ENCODE measurements at places on chromosomes 7 and 10.

GRCh38 chr7:31082447-31082846 lies 30.3 kb downstream of the ADCYAP1R1 start:
- DNase-seq = peak; percentile 23

DNA sequence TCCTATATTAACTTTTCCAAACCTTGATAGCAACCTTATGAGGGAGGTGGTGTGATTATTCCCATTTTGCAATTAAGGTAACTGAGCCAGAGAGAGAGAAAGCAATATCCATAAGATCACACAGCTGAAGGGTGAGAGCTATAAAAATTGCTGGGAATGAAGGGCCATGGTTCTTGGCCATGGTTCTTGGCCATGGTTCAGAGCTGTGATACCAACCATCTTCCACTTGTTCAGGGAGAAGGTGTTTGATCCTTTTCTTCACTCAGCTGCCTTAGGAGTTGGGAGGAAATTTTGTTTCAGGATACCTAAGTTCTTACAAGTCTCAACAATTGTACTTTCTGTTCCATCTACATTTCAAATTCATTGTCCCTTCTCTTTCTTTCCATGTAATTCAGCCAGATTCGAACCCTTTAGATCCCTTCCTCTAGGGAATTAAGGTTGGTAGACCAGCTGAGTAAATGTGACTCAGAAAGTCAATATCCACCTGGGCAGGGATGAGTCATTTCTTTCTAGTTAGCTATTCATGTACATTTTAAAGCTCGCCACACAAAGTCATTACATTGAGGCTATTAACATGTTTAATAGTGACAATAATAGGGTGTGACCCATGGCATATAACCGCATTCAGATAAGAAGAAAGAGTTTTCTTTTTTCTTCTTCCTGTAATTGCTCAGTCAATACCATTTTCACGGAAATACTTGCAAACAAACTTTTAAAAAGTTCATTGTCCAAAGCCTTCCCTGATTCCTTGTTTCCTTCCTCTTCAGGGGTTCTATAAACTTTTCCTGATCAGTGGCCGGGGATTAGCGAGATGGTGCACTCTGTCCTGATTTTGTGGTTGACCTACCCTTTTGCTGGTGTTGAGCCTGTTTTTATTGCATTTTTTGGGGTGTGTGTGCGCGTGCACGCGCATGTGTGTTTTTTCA lies 143.4 kb downstream of the TCF7L2 start:
- peak; percentile 78 for DNase-seq

- no peak for DNase-seq
Measured at GRCh38 chr10:1923586-1923985, 186.3 kb upstream of the ADARB2 start.

DNA sequence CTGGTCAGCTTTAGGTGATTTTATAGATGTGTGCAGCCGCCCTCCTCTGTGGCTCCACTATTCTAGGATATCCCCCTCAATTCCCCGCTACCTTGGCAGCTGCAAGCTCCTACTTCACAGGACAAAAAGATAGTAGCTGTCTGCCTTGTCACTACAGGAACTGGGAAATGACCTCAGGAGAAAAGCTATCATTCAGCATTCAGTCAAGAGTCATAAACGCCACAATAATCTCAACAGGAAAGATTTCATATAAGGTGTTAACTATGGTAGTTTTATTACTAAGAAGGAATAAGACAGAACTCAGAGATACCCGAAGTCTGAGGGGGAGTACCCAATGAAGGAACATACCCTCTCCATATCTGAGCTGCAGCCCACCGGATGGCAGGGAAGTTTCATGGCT lies 63.9 kb downstream of the CRPPA start:
- DNase-seq = no peak

DNA sequence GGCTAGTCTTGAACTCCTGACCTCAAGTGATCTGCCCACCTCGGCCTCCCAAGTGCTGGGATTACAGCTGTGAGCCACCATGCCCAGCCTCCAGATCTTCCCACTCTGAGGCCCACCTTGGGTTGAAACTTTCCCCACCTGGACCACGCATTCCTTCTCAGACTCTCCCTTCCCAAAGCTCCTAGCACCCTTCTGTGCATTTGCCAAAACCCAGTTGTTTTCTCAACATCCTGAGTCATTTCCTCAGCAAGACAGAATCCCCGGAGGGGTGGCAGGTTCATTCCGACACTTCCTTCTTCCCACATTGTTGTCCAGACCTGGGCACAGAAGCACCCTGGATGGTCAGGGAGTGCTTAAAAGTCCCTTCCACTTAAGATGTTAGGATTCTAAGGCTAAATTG lies 28.9 kb downstream of the BAG3 start:
- peak; percentile 88 for DNase-seq

DNA sequence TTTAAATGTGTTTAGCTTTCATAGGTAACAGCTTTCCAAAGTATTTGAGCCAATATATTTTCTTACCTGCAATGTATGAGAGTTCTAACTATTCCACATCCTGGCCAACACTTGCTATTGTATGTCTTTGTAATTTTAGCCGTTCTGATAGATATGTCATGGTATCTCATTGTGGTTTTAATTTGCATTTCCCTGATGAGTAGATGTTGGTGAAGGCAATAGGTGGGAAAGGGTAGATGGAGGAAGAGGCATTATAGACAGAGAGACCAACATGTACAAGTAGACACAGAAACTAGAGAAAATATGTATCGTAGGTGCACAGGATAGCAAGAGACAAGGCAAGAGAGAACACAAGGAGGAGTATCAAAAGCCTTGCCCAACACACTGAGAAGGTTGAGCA lies 54.8 kb upstream of the CCDC71L start:
- no peak for DNase-seq

- no peak for DNase-seq
Measured at GRCh38 chr10:93461109-93461806, 20.9 kb downstream of the MYOF start.

GRCh38 chr7:77501192-77501515 lies 35.9 kb upstream of the PTPN12 start:
- peak; percentile 4 for DNase-seq

DNA sequence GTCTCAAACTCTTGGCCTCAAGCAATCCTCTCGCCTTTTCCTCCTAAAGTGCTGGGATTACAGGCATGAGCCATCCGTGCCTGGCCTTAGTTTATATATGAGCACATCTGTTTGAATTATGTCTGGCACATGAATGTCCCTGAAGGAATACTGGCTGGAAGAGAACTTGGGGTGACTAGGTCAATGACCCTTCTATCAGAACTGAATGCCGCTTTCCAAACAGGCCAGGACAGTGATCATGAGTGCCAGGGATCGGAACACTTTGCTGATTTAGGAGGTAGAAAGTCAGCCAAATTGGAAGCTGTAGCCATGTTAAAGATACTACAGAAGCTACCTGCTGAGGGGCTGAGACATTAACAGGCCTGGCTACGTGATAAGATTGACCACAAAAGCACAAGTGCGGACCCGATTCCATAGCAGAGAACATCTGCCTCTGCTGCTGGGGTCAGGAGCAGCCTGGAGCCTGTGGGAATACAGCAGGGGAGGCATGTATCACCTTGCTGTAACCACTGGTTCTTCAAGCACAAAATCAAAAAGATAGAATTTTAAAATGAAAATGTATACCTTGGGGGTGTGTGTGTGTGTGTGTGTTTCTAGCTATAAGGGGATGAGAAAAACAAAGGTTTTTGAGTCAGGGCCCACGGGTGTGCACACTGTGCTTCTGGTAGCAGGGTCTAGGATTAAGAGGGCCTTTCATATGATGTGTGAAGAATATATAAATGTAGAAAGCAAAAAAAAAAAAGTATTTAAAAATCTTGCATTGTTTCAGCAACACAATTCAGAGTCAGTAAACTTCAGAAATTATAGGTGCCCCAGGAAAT lies 293.7 kb downstream of the BBS9 start:
- DNase-seq = no peak

DNA sequence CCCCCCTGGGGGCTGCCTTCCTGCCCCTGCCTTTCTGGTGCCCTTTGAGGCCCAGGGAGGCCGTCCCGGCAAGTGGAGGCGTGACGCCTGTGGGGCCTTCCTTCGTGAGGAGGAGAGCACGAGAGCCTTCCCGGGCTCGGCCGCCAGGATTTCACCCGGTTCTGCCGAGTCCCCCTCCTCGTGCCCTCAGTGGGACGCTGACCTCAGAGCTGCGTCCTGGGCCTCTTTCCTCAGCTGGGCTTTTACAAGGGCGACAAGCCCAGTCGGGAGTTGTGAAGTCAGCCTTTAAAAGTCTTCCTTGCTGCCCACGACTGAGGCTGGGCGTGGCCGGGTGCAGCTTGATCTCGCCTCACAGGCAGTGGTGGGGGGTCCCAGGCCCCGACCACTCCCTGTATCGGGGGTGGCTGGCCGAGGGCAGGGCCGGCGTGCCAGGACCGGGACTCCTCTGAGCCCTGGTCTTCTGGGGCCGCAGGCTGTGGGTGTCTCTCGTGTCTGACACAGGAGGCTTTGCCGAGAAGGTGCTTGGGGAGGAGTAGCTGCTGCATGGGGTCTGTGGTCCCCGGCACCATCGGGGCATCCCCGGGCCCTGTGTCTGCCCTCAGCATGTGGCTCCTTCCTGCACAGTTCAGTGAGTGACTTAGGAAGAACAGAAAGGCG lies 41.8 kb downstream of the FAM20C start:
- no peak for DNase-seq

- no peak for DNase-seq
Measured at GRCh38 chr7:98784216-98784785, 85.5 kb downstream of the TMEM130 start.

DNA sequence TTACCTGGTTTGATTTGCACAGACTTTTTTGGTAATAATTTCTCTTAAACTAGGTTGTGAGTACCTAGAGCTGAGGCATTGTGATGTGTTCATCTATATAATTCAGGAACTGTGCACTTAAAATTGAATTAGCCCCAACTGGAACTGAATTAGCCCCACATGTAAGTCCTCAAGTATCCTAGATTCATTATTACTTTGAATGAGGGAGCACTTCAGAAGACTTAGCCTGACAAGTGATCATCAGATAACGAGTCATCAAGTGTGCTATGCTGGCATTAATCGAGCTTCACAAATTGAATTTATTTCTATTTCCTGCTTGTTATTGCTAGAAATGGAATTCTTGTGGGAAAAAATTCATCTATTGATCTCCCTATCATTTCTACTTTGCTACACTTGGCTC lies 323.4 kb upstream of the SEMA3D start:
- DNase-seq = no peak

GRCh38 chr10:26486990-26487850 lies 49.1 kb downstream of the APBB1IP start:
- no peak for DNase-seq

GRCh38 chr7:155702616-155703015 lies 58.2 kb downstream of the RBM33 start:
- DNase-seq = peak; percentile 37

DNA sequence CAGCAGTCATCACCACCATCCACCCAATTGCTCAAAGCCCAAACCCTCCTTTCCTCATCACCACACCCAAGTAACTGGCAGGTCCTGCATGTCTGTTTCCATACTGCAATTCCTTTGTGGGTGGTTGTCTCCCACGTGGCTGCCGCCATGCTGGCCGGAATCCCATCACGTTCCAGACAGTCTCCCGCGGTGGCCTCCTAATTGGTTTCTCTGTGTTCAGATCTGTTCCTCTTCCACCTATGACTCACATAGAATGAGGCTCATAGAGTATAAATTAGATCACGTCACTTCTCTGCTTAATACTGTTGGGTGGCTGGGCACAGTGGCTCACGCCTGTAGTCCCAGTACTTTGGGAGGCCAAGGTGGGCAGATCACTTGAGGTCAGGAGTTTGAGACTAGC lies 813.0 kb downstream of the TYW1 start:
- DNase-seq = no peak

GRCh38 chr7:10696064-10696463 lies 277.6 kb upstream of the PHF14 start:
- DNase-seq = no peak

- DNase-seq = no peak
Measured at GRCh38 chr7:41971640-41972187, 265.3 kb downstream of the GLI3 start.

DNA sequence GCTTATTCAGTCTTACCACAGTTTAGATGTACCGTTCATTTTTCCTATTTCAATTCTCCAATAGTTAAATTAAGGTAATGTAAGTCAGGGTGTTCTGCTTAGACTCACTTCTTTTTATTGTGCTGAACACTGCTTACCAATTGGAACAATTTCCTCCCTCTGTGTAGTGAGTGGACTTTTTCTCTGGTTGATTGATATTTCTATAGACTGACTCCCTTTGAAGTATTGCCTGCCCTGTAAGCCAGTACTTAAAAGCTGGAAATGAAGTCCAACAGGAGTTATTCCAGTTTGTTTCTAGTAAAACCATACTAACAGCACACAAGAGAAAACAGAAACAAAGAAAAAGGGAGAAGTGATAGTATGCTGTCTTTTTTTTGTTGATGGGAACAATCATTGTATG lies 1674.9 kb downstream of the REEP3 start:
- DNase-seq = no peak

- no peak for DNase-seq
Measured at GRCh38 chr7:158267742-158268435, 319.7 kb downstream of the PTPRN2 start.

DNA sequence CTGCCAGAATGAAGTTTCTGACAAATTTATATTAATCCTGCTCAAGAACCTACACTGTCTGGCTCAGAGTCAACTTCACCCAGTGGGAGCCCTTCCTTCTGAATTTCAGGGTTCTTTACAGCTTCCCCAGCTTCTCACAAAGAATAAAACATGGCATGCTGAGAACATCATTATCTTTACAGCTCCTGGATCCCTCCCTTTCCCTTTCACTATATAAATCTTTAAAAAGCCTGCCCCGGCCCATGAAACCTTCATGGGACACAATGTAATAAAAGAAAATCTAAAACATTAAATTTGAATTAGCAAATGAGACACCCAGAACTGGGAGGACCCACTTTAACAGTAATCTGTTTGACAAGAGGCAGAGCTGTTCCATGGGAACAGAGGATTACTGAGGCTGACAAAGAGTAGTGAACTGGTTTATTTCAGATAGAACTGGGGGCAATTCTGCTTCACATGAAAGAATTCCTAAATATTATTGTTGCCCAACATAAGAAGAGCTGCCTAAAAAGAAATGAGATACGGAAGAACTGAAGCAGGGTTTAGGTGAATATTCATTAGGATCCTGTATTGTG lies 222.8 kb downstream of the THSD7A start:
- DNase-seq = no peak

GRCh38 chr7:46322937-46323336 lies 401.9 kb upstream of the IGFBP3 start:
- no peak for DNase-seq

GRCh38 chr7:149377386-149377785 lies 83.5 kb downstream of the ZNF777 start:
- no peak for DNase-seq

- peak; percentile 72 for DNase-seq
Measured at GRCh38 chr7:85023066-85023712, 163.7 kb downstream of the SEMA3D start.

DNA sequence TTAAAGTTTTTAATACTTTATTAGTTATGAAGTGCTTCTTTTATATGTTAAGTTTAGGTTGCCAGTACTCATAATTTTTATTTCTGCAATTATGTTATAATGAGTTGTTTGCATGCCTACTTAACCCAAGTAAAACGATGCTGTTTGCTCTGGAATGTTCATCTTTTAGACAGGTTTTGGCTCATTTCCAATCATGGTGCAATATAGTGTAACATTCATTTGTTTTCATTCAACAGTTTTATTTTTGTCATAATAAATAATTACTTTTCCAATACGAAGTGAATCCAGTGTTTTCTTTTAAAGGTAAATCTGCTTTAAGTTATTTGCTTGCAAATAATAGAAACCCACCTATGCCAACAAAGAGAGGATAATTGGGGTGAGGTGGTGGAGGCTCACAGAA lies 22.1 kb downstream of the ARL5B start:
- no peak for DNase-seq

- peak; percentile 9 for DNase-seq
Measured at GRCh38 chr7:39027491-39027890, 49.8 kb downstream of the POU6F2 start.

- no peak for DNase-seq
Measured at GRCh38 chr7:70596598-70596913, 535.4 kb upstream of the GALNT17 start.
